Left hindlimb (tissue), 1 donor: ENCODE measurements at places on chromosomes 1 and 21.

GRCh38 chr21:15001113-15001512 is 63.7 kb downstream of the NRIP1 start:
- DNase-seq, result no peak

DNA sequence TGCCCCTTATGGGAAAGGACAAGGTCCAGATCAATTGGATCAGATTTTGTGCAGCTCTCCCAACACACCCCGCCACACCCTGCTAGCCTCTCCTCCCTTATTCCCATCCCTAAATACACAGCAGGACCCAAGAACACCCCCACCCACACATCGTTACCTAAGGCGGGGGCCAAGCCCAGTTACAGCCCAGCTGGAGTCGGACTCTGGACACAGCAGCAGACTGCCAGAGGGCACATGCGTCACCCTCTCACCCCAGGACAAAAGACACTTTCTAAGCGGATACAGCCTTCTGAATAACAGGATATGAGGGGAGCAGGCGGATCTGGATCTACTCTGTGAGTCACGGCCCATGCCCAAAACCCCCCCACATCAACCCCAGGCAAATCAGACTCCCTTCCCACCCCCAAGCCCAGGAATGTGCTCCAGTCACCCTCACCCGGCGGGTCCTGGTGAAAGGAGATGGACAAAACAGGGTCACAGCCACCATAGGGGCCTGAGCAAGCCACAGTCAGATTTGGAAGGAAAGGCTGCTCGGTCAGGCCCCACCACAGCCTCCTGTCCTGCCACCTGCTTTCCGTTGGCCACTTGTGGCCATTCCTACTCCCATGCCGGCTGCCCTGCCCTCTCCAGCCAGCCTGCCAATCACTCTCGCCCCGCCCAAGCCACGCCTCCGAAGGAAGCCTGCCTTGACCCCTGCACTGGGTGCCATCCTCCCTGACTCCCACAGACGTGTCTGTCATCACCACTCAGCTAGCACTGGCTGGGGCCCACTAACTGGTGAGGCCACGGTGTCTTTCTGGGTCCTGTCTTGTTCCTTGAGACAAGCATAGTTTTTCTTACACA is 4.0 kb downstream of the S100A16 start:
- DNase-seq, result peak; percentile 52

DNA sequence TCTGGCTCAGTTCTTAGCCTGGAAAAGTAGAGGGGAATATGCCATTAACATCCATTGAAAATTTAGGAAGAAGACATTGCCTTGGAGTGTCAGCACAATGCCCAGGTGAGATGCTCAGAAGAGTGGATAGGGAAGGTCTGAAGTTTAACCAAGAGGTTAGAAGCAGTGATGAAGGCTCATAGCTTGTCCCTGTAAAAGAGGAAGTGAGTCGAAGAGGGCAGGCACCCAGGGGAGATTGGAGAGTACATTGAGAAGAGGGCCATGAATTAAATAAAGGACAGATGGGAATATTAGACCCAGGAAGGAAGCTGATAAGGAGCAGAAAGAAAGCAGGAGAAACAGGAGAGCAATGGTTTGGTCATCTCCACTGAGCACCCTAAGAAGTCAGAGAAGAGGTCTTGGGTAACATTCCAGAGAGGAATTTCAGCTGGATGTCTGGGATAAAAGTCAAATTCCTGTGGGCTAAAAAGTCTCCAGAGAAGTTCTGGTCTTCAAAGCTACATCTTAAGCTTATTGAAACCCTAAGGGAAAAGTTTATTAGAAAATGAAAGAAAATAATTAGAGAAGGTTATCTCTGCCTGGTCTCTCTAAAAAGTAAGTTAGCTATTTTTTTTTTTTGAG is 17.3 kb downstream of the C8B start:
- DNase-seq, result no peak

- DNase-seq, result no peak
These were observed 485.4 kb upstream of the USP24 start for GRCh38 chr1:55700359-55701130.

DNA sequence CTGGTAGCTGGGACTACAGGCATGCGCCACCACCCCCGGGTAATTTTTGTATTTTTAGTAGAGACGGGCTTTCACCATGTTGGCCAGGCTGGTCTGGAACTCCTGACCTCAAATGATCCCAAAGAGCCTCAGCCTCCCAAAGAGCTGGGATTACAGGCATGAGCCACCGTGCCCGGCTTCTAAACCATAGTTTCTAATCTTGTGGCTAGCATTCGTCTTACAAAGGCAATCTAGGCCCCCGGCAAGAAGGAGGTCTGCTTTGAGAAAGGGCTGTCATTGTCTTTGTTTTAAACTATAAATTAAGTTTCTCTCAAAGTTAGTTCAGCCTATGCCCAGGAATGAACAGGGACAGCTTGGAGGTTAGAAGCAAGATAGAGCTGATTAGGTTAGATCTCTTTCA is 10.3 kb upstream of the L1TD1 start:
- no peak for DNase-seq

- no peak for DNase-seq
These were observed 57.0 kb downstream of the CAMTA1 start for GRCh38 chr1:6842301-6842700.

DNA sequence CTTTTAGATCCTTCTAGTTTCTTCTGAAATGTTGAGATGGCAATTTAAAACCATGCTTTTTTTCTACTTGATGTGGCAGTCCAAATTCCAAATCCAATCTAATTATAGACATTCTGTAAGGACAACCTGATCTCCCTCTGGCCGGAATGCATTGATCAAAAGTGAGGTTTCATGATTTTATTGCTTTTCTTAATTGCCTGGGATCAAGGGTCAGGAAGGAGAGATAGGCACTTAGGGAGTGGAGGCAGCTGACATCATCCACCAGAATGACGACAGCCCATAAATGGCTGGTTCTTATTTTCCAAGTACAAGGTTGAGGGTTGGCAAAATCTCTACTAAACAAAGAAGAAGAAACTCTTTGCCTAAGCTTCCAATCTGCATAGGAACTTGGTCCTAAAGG is 46.4 kb upstream of the SCCPDH start:
- no peak for DNase-seq

GRCh38 chr1:45629035-45629434 is 5.2 kb upstream of the CCDC17 start:
- DNase-seq, result no peak

GRCh38 chr1:209589440-209589839 is 5.9 kb downstream of the CAMK1G start:
- DNase-seq, result no peak

DNA sequence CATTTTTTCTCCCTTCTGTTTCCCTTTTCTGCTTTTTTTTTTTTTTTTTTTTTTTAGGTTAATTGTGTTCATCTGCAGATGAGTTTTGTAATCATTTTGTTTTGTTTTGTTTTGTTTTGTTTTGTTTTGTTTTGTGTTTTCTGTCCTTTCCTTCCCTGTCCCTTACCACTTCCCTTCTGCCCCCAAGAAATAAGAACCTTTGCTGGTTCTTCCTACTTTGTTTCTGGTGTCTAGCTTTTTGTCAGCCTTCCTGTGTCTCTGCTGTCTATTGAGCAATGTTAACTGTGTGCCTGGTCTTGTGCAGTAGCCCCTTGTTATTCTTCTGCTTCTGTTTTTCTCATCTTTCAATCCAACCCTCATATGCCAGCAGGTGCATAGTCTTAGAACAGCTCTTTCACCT is 46.0 kb downstream of the MPZL1 start:
- no peak for DNase-seq

DNA sequence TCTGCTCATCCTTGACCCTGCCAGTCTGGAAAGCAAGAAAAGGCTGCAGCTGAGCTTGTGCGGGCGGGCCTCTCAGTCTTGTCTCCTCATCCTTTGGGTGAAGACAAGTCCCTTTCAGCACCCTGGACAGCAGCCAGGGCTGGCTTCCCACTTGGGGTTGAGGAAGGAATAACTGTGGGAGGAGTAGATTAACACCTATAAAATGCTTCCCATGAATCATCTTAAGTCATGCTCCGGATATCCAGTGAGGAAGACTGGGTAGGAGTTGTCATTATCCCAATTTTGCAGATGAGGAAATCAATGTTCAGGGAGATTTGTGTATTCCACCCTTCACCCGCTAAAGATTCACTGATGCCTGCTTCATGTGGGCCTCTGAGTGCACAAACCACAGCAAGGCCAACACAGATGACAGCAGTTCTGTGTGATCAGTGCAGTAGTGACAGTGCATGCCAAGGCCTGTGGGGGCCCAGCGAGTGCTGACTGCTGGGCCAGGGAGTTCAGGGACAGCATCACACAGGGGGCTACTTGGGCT is 20.1 kb upstream of the COL16A1 start:
- DNase-seq, result peak; percentile 67
